Fibroblast of skin of back (primary cell): ENCODE measurements at places on chromosomes 2 and 18.
A peak's percentile ranks its signal among the peaks of the same experiment; 100 is the strongest.

GRCh38 chr2:231660860-231661259, 47.5 kb upstream of the PTMA start:
- DNase-seq: no peak

GRCh38 chr18:28075501-28075900, 101.4 kb downstream of the CDH2 start:
- DNase-seq: peak; percentile 61

- DNase-seq: no peak
Observed at GRCh38 chr2:11872948-11873269, 126.5 kb downstream of the LPIN1 start.

- DNase-seq: peak; percentile 45
Observed at GRCh38 chr2:41940745-41941063, 107.1 kb upstream of the PKDCC start.

- no peak for DNase-seq
Observed at GRCh38 chr2:128486640-128487375, 168.1 kb upstream of the HS6ST1 start.

GRCh38 chr18:28114472-28114871, 62.5 kb downstream of the CDH2 start:
- DNase-seq: peak; percentile 88

- DNase-seq: peak; percentile 80
Observed at GRCh38 chr2:101790857-101791256, 93.3 kb downstream of the MAP4K4 start.
